ENCODE measurements at places on chromosomes 16 and 17.

DNA sequence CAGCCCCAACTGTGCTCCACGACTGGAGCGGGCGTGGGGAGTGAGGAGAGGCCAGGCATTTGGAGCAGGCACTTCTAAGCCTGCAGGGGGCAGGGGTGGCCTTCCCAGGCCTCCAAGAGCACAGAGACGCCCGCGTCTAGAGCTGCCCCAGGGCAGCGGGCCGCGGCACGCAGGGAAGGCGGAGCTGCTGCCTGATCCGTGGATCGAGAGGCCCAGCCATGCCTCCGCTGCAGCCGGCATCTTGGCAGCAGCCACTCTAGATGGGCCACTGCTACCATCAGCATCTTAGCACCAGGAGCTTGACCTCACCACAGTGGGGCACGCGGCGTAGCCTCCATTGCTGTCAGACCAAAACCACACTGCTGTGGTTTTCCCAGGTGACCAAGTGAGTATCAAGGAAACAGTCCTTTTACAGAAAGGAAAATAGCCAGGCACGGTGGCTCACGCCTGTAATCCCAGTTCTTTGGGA lies 20.4 kb upstream of the WDR45B start:
- no peak for DNase-seq

DNA sequence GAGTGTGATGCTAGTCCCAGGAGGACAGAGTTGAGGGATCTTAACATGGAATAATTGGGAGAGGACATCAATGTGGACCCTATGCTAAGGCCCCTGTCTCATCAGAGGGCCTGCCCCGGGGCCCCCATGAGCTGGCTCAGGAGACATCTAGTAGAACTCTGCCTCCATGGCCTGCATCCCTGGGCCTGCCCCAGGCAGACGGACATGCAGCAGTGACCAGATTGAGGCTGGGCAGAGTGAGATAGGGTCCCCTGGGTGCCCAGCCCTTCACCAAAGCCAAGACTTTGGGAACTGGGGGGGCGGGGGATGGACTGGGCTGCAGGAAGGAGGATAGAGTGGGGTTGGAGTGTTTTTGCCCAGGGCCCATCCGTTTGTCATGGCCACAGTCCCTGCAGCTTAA lies 115.2 kb downstream of the CCDC182 start:
- no peak for DNase-seq

- no peak for DNase-seq
These were observed 825 bp downstream of the HEATR6 start for GRCh38 chr17:60077672-60078519.

- DNase-seq = no peak
These were observed 1.5 kb downstream of the FOXN1 start for GRCh38 chr17:28507567-28508203.

- DNase-seq = no peak
These were observed 82.1 kb upstream of the ELAC2 start for GRCh38 chr17:13099926-13100325.

DNA sequence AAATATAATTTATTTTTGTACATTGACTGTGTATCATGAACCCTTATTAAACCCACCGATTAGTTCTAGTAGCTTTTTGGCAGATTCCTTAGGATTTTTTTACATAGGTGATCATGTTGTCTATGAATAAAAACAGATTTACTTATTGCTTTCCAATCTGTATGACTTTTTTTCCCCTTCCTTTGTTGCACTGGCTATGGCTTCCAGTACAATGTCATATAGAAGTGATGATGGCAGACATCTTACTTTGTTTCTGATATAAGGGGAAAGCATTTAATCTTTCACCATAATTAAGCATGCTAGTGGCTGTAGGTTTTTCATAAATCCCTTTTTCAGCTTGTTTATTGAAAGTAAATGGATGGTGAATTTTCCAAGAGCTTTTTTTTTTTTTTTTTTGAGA lies 28.9 kb upstream of the NACA2 start:
- DNase-seq = no peak

GRCh38 chr17:72336026-72336803 lies 215.4 kb downstream of the SOX9 start:
- no peak for DNase-seq

DNA sequence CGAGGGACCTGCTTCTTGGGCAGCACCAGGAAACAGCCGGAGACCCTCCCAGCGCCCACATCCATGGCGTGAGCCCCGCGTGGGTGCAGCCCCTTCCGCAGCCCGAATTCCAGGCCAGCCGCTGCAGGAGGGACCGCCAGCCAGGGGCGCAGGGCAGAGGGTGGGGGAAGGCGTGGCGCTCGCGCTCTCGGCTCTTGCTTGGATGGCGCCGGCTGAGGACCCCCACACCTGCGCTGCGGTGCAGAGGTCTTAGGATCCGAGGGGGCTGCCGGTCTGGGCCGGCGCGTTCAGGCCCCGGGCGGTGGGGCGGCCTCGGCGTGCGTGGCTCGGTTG lies 28.8 kb downstream of the ACTG1 start:
- DNase-seq = no peak

DNA sequence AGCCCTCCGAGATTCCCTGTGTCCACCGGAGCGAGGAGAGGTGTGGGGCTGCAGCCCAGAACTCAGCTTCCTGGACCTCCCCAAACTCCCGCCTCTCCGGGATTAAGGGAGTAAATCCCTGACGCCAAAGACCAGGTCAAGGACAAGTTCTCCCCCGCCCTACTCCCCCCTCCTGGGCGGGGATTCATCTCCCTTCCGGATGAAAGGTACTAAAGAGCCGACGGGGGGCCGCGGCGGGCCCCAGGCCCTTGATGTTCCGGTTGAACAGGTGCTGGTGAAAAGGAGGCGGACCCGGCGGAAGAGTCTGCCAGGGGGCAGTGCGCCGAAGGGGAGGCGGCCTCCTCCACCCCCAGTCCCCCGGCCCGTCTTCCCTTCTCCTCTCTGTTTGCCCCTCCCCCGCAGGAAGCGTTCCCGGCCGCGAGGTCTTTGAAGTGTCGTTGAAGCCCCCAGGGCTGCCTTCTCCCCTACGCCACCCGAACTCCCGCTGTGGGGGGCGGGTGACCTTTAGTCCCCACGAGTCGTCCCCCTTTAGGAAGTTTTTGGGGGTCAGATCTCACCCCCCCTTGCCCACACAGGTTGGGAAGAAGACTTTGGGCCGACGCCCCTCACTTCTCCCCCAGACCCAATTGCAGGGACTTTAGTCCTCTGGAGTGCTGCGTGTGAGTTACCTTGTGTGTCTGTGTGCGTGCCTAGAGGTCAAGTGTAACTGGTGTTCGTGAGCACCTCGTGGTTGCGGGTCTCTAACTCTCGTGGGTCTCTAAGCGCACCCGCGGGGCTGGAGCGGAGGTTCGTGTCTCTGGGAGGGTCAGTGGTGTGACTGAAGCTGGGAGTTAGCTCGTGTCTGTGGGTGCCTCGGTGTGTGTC lies 1.1 kb upstream of the MLLT6 start:
- peak; percentile 61 for DNase-seq

GRCh38 chr16:75305364-75306098 lies 54.1 kb upstream of the BCAR1 start:
- DNase-seq = peak; percentile 83

DNA sequence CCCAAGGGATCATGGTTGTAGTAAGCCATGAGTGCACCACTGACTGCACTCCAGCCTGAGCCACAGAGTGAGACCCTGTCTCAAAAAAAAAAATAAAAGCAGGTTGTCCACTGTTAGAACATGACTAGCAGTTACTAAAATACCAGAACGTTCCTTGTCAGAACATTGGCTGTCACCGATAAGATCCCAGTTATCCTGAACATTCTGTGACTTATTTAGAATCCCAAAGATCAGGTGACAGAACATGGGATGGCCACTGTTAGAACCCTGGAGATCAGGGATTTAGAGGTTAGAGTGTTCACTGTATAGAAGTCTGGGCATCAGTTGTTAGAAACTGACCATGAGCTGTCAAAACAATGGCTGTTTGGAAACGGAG lies 8.6 kb downstream of the CES4A start:
- no peak for DNase-seq

- no peak for DNase-seq
These were observed 276 bp downstream of the CYGB start for GRCh38 chr17:76537288-76537577.

GRCh38 chr17:75504347-75505151 lies 10.8 kb downstream of the CASKIN2 start:
- no peak for DNase-seq

- no peak for DNase-seq
These were observed 43.3 kb upstream of the GINS3 start for GRCh38 chr16:58348986-58349385.

All from omental fat pad (tissue), 4 donors.